ENCODE measurements at places on chromosomes 3 and 15.

DNA sequence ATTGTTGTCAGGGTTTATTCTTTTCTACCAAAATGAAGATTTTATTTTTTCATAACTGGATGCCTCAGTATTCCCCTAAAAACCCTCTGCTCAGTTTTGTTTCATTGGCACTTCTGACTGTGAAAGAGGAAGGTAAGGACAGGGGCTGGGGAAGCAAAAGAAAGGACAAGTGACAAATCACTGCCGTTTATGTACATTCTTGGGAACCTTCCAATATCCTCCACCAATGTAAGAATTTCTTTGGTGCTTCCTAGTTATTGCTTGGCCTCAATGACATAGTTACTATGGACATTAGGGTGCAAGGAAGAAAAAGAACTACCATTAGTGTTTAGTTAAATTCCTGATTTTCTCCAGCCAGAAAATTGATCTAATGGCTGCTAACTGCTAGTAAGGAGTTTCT is 131.0 kb upstream of the C15orf61 start:
- DNase-seq: no peak

GRCh38 chr3:141656771-141657170 is 81.3 kb upstream of the RNF7 start:
- no peak for DNase-seq

DNA sequence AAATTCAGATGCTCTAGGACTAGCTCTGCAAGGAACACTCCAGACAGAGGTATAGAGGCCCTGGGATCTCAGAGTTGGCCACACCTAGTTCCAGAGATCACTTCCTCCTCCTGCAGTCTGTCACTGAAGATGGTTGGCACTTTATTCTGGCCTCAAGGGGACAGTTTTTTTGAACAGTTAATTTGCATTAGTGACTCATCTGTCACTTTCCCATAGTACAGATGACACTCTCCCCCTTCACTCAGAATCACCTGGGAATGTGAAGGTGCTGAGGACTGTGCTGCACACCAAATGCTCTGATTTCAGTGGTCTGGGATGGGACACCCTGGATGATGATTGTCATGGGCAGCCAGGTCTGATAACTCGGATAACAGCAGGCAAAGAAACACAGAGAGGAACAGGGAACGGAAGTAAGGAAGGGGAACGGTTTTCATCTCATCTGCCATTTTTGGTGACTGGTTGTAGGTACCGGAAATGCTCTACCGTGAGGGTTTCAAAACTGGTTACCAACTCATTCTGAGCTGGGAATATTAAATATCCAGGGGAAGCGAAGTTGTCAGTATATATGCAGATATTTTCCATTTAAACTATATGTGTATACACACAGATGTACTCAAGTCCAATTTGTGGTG is 232.5 kb upstream of the ST8SIA2 start:
- no peak for DNase-seq

- no peak for DNase-seq
These were observed 70.8 kb downstream of the ADAMTS9 start for GRCh38 chr3:64616953-64617352.
